ENCODE measurements at places on chromosomes 1 and 21.

DNA sequence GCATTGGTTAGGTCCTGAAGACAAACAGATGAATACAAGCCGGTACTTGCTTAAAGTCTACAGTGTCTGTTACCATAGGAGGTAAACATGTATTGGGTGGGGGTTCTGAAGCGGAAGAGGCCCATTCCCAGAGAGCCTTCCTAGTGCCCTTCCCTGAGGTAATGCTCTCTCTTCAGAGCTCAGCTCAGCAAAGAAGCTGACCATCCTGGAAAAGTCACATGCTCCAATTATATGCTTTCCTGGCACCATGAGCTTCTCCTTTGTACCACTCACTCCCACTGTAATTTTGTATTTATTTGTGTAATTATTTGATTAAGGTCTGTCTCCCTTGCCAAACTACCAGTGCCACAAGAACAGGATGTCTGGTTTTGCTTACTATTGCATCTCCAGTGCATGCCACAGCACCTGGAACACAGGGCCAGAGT is 42.0 kb downstream of the RAB3B start:
- no peak for DNase-seq

- no peak for DNase-seq
Observed at GRCh38 chr21:41671212-41671762, 95.6 kb downstream of the RIPK4 start.

DNA sequence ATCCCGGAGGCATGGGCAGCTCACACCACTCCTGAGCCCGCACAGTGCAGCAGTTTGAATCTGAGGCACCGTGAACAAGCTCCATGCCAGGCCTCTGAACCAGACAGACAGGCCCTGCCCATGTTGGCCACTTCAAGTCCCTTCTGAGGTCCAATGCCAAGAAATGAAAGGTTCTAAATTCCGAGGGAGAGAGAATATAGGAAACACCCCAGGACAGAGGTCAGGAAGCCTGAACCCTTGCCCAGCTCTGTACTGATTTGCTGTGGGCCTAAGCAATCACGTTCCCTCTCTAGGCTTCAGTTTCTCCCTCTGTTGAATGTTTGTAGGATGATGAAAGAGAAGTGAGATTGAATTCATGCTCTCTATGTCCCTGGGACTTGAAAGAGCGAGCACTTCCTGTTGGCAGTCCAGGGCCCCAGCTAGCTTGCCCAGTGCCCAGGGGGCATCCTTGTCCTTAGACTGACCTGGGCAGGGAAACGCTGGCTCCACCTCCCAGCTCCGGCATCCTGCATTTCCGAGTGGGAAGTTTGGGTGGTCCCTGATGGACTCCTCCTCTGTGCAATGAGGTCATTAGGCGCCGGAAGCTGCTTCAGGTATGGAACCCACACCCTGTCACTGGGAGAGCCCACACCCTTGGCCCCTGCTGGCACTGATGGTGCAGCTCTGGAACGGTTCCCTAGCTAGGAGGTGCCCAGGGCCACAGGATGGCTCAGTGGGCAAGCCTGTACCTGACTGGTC is 242.4 kb upstream of the TMEM51 start:
- no peak for DNase-seq

- no peak for DNase-seq
Observed at GRCh38 chr1:111184663-111185062, 15.8 kb downstream of the DENND2D start.

GRCh38 chr1:60982539-60982938 is 99.8 kb upstream of the NFIA start:
- no peak for DNase-seq

GRCh38 chr1:195071461-195071860 is 1536.8 kb downstream of the KCNT2 start:
- no peak for DNase-seq

- DNase-seq: no peak
Observed at GRCh38 chr1:8133190-8133589, 107.1 kb upstream of the ERRFI1 start.

Data from GM19239 (cell line).